ENCODE measurements at places on chromosomes 6 and 20.

GRCh38 chr6:169251822-169252504 lies 1.7 kb downstream of the THBS2 start:
- no peak for DNase-seq

DNA sequence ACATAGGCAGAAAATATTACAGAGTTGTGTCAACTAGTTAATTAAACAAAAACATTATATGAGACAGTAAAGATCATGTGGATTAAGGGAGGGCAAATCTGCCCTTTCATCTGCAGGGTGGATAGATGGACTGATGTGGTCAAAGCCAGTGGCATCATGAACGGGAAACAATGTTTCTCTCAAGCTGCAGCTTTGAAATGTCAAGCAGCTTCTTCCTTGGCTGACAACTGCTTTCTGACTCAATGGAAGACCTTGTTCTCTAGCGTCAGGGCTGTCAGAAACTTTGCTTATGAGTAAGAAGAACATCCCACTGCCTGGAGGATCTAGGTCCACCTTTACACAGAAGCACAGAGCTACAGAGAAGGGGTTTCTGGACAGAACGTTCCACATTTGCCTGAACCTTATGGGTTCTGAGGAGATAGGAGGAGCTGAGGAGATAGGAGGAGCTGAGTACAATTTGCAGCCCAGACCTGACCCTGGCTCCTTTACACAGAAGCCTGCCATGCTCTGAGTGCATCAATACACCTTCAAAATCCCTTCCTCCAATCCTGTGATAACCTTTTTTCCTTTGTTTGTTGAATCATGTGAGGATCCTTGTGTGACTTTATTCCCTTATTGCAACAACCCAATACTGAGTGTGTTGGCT lies 6.1 kb downstream of the CST5 start:
- no peak for DNase-seq

DNA sequence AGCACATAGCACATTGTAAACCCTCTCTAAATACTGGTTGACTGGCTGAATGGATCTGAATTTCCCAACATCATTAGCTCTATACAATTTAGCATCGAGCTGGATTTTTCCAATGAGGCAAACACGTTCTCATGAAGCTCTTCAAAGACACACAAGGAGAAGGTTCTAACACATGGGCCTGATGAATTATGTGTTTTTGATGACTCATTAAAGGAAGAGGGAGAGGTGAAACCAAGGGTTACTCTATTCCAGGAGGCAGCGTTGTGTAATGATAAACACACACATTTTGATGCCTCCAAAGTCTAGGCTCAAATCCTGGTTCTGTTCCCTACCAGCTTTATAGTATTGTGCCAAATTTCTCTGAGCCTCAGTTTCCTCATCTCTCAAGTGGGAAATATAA lies 84.3 kb downstream of the PFDN4 start:
- no peak for DNase-seq

- no peak for DNase-seq
Observed at GRCh38 chr20:41571006-41571405, 47.2 kb downstream of the CHD6 start.

GRCh38 chr6:168291450-168291849 lies 28.1 kb downstream of the DACT2 start:
- no peak for DNase-seq

DNA sequence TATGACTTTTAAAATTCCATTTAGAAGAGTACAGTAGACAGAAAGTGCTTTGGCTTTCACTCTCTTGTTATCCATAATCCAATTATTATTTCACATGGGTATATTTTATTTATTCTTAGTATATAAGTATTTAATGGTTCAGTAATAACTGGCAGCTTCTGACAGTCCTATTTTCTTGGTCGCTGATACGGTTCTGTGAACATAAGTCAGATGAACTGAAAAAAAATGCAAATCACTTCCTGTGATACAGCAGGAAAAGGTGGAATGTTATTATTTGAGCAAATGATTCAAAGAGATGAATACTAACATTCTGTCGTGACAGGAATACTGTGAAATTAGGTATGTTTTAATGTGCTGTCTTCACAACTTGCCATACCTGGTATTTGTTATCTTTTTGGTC lies 132.3 kb downstream of the ARHGAP18 start:
- DNase-seq = no peak

DNA sequence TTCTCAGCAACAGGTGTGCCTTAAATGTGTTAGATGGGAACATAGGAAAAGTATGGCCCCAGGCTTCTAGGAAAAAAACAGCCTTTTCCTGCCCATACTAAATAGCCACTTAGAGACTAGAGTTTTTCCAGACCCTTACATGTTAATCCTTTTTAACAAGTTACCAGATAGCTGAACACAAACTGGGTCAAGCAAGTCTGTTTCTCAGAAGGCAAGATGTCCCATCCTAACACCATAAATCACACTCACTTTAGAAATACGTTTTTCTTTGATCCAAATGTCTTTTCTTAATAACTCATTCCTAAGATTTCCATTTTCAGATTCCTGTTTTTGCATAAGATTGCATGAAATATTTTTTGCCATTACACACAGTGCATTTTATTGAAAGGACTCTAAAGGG lies 241.3 kb downstream of the KCNQ5 start:
- no peak for DNase-seq

DNA sequence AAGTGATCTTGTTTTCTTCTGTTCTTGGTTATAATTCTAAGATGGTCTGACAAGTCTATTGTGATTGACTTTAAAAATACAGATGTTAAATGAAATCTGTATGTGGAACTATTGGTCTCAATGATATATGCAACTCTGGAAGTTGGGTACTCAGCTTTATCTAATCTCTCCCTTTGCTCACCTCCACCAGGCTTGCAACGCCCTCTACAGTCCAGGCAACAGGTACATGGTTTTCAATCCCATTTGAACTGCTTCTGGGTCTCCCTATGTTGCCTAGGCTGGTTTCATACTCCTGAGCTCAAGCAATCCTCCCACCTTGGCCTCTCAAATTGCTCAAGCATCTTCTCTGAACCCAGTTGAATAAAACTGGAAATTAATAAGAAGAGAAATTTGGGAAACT lies 25.6 kb upstream of the HLA-DQB1 start:
- DNase-seq = no peak

GRCh38 chr6:66771626-66772025 lies 1064.6 kb upstream of the EYS start:
- DNase-seq = no peak

- DNase-seq = no peak
Observed at GRCh38 chr6:34518669-34519365, 37.3 kb downstream of the SPDEF start.

GRCh38 chr20:53617791-53618489 lies 24.3 kb upstream of the ZNF217 start:
- DNase-seq = no peak

GRCh38 chr20:33650753-33651561 lies 11.2 kb upstream of the C20orf144 start:
- DNase-seq = no peak

GRCh38 chr6:22411376-22412105 lies 114.7 kb upstream of the PRL start:
- no peak for DNase-seq

DNA sequence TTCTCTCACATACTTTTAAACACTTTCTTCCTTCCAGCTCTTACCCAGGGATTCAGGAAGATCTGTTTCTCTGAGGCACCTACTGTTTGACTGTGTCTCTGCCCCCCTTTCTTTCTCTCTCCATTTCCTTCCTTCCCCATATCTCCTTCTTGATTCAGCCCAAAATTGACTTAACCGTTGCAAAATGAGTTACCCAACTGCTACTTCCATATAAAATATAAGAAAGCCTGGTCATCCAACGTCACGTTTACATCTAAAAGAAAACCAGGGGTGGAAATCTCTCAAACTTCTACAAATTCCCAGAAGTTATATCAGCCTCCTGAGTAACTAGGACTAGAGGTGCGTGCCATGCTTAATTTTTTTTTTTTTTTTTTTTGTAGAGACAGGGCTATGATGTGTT lies 95.2 kb upstream of the INSM1 start:
- DNase-seq = no peak

DNA sequence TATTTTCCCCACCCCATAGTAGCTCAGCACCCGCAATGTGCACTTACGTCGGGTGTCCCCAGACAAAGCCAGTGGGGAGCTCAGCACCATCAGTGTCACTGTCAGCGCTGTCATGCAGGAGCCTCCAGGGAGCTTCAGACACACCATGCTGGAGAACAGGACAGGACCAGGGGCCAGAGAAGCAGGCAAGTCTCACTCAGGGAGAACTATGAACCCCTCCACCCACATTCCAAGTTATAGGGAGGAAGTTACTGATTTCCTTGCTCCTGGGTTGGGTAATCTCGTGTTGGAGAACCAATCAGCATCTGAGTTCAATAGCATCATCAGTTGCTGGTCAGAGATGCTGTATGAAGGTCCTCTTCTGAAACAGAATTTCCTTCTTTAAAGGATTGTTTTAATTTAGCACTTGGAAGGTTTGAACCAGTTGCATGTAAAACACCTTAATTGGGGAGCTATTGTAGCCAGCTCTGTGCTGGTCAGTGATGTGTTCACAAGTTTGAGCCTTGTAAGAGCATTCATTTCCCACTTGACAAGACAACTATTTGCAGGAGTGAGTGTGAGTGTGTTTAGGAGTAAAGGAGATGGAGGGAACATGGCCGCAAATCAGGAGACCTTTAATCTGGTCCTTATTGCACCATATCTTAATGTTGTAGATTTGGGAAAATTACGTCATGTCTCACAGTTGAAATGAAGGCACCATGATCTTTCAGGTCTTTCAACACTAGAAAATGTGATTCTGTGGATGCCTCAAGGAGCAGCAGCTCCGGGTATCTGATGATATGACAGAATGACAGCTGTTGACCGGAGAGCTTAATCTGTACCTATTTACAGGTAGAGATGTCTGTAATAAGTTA lies at the start of gene HLA-DRB1:
Gene HLA-DRB1, minus strand, starts transcription at position 253 of the 854 bp plus-strand sequence. Its CDS starts 106 bp downstream, at position 147.
- no peak for DNase-seq

DNA sequence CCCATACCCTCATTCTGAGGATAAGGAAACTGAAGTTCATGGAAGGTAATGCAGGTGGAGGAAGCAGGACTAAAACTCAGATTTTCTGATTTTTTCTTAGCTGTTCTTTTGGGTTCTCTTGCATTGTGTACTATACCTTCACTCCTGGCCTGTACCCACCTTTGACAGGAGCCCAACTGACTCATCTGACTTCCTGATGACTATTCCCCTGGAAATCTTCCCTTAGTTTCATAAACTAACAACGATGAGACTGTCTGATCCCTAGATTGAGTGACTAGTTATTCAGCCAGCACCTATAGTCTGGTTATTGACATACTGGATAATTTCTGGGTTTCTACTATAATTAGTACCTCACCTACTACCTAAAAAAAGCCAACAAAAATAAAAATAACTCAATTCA lies 10.1 kb downstream of the CRYBG1 start:
- DNase-seq = no peak

DNA sequence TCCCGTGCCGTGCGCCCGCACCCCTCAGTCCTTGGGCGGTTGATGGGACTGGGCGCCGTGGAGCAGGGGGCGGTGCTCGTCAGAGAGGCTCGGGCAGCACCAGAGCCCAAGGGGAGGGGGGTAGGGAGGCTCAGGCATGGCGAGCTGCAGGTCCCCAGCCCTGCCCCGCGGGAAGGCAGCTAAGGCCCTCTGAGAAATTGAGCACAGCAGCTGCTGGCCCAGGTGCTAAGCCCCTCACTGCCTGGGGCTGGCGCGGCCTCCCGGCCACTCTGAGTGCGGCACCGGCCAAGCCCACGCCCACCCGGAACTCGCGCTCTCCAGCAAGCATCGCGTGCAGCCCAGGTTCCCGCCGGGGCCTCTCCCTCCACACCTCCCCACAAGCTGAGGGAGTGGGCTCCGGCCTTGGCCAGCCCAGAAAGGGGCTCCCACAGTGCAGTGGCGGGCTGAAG lies 16.4 kb downstream of the SOX4 start:
- no peak for DNase-seq

GRCh38 chr6:144602523-144603180 lies 317.5 kb downstream of the UTRN start:
- DNase-seq = no peak

DNA sequence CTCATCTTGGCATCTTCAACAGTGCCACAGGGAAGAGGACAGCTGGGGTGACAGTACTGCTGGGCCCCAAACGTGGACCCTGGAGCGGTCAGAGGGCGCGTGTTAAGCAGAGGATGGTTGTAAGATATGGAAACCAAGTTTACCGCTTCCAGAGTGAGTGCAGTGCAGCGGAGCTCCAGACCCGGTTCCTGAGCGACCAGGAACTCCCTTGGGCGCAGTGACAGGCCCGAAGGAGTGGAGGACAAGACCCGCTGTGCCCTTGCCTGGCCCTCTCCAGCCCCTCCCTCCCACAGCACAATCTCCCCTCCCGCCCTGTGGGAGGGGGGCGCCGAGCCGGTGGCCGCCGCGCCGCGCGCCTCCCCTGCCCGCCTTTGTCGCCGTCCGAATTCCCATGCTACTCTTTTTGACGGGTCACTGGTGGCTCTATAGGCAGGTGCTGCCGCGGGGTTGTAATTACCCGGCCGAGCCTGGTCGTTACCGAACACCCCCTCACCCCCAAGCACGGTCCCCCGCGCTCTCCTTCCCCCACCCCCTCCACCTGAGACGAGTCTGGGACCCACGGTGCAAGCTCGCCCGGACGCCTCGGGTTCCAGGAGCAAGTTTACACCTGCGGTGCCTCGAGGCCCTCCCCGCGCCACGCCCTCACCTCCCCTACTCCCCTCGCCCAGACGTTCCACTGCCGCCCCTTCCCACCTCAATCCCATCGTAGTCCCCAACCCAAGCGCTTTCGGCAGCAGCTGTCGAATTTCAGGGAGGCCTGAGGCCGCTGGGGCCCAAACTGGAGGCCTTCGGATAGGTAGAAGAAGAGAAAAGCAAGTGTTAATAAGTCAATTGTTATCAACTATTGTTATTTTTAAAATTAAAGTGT lies 3.9 kb downstream of the NR2E1 start:
- no peak for DNase-seq

GRCh38 chr6:7112171-7112570 lies 4.4 kb downstream of the RREB1 start:
- DNase-seq = no peak

DNA sequence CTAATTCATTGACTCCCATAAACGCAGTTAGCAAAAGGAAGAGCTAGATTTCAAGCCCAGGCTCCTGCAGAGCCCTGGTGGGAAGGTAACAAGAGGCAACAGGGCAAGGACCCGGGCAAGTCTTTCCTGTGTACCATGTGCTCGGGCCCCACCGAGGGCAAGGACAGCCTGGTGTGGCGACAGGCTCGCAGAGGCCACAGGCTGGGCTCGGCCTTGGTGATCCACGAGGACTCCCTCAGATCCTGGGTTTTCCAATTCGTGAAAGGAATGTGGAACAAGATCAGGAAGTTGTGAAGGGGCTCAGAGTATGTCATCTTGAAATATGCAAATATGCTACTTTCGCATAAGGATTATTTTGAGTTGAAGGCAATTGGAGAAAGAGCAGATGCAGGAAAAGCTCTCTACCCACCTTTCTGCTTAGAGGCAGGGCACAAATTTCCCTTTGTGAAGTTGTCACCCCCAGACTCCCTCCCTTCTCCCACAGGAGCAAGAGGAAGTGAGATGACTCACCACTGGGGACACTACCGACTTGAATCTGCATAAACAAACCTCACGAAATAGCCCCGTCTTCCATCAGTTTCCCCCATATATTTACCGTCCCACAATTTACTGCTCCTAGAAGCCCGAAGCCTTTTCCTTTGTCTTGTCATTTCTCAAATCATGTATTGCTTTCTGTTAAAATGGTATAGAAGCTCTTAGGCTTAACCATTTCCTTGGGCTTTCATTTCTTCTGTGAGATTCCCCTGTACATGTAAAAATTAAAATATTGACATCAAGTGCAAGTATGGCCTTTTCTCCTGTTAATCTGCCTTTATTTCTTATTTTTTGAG lies 79.0 kb downstream of the PSMG4 start:
- no peak for DNase-seq

GRCh38 chr6:134398453-134398852 lies 80.5 kb upstream of the SGK1 start:
- DNase-seq = no peak

Data from stimulated activated CD8-positive, alpha-beta memory T cell treated with anti-CD3 and anti-CD28 coated beads, Interleukin-7, amount 100 ng/mL, for 1 hour (primary cell).